Memory B cell (primary cell): ENCODE measurements at places on chromosomes 6 and 20.

GRCh38 chr6:64896939-64897338, 810.1 kb downstream of the EYS start:
- DNase-seq: no peak

DNA sequence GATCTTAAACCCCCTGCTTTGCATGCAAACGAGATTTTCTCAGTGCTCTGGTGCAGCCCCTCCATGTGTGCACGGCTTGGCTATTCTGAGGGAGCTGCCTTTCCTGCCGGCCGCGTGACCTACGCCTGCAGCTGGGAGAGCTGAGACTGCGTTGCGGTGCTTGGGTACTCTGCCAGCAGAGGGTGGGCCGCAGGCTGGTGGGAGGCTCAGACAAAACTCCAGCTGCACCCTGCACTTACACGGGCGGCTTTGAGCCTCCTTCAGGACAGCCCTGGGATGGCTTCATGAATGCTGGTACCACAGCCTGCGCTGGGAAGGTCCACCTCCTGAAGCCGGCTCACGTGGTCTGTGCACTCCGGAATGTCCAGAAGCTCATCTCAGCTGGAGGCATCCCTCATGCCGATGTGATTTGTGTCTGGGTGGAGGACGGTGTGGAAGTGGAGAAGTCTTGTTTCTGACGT, 223.7 kb downstream of the DLL1 start:
- DNase-seq: no peak

DNA sequence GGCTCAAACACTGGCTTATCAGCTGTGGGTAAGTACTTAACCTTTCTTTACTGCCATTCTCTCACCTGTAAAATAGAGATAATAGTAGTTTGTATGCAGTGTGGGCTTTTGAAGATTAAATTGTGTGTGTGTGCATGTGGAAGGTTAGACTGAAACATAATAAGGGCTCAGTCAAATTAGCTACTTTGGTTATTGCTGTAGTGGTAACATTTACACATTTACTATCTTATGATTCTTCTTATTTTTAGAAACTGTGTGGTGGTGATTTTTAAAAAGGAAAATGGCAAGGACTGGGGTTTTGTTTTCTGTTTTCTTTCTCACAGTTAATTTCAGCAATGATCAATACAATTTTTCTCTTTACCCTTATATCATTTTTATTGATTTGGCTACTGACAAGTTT, 206.9 kb downstream of the NKAIN2 start:
- no peak for DNase-seq

DNA sequence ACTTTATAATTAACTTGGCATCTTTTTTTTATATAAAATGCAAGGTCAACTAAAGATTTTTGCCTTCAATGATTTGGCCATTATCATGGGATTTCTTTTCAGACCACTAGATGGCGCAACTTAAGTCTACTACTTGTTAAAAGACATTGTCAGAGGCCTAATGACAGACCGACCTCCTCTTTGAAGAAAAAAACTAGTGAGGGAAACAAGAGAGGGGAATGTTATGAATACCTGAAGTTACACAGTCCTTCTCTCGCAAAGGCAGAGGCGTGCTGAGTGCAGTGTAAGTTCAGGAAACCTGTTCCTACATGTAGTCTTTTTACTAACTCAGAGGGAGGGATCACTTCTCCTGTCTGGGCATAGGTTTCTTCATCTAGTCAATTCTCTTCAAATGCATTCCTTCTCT, 9.3 kb downstream of the TRAPPC3L start:
- DNase-seq: peak; percentile 41

GRCh38 chr6:38024908-38025307, 205.4 kb downstream of the ZFAND3 start:
- DNase-seq: no peak

- no peak for DNase-seq
These were observed 224.2 kb downstream of the ARHGAP18 start for GRCh38 chr6:129485746-129486145.

DNA sequence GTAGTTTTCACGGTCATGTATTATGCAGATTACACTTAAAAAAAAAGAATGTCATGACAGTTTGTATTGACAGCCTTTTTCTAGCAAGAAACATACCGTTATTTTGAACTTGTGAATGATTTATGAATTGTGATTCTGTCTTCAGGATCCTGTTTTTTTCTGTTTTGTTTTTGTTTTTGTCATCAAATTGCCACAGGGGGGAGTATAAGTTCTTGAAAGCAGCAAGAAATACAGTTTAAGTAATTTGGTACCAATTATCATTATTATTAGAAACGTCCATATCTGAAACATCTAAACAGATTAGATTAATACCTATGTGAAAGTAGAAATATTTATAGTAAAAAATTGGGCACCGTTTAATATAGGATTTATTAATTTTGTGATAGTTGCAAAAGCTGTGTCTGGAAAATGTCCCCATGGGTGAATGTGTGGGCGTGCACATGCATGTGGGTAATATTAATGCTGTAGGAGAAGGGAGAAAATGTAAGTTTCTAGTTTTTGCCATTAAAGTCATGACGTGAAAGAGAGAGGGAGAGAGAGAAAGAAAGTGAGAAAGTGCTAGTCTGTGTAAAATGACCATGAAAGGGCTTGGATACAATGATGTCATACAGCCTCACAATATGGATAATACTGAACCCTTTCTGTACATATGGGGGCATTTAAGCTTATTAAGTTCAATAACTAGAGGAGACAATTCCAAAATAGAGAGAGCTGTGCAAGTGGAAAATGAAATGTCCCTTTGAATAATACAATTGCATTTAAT, 9.4 kb upstream of the CCN2 start:
- no peak for DNase-seq

GRCh38 chr6:130946076-130946475, 117.0 kb downstream of the EPB41L2 start:
- no peak for DNase-seq

GRCh38 chr6:149852881-149853280, 11.3 kb downstream of the LRP11 start:
- DNase-seq: no peak

DNA sequence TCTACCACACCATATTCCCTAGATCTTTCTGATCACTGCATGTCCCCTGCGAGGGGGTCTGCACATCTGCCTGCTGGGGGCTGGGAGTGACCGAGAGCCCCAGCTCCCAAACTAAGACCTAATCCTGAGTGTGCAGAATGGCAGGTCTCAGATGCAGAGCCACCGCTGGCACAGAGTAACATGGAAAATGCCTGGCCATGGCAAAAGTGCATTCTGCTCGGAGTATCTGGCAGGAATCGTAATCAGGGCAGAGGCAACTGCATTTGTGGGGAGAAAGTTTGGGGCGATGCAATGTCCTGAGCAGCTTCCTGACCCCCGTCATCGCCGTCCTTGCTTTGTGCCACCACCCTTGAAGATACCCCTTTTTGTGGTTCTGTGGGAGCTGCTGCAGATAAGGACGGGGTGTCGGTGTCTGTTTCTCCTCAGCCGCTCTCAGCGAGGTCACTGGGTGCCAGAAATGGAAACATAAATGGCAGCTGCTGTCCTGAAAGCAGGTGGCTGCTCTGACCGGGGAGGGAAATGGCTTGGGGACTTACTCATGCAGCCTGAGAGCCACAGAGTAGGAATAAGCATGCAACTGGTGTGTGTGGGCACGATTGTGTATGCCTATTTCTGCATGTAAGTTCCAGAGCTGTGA, 157.9 kb downstream of the LY86 start:
- DNase-seq: no peak

GRCh38 chr6:131602781-131603312, 25.2 kb downstream of the MED23 start:
- DNase-seq: no peak

DNA sequence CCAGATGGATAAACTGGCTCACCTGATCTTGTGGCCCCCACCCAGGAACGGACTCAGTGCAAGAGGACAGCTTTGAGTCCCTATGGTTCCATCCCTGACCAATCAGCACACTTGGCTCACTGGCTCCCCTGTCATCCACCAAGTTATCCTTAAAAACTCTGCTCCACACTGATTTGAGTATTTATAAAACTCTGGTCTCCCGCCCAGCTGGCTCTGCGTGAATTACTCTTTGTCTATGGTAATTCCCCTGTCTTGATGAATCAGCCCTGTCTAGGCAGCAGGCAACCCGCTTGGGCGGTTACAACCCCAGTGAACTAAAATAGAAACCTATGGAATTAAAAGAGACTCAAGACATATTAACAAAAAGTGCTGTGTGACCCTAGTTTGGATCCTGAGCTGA, 38.1 kb upstream of the CD83 start:
- DNase-seq: no peak

DNA sequence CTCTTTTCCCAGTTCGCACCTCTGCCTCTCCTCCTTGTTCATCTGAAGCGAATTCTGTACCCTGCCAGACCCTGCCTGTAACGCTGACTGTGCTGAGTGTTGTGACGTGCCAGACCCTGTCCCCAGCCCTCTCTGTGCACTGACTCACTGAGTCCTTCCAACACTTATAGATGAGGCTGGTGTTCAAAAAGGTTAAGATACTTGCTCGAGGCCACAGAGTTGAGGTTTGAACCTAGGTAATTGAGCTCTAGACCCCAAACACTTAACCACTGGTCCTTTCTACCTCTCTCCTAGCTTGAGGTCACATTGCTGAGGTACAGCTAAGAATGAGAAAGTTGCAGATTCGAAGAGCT, 45.7 kb upstream of the NEDD9 start:
- no peak for DNase-seq

DNA sequence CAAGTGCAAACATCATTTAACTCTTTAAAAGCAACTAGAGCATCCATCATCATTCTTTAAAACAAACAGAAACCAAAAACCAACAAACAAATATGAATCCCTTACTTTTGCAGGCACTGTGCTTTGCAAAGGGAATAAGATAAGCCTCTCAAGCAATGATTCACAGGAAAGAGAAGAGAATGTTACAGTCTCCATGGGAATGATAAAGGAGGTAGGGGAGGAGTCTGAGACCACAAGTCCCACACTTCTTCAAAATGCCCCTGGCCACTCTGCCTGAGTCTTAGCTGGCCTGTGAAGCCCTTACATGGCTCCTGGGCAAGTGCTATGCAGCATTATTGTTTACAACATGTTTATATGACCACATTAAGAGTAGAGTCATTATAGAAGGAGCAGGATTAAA, 257.7 kb upstream of the MARCKS start:
- DNase-seq: no peak
